Esophagus squamous epithelium (tissue), 5 donors: ENCODE measurements at places on chromosomes 6 and 20.
A peak's percentile ranks its signal among the peaks of the same experiment; 100 is the strongest.

GRCh38 chr20:25726357-25726756 is 29.7 kb upstream of the ZNF337 start:
- no peaks in the 10 kb centered on the region for H3K27me3 ChIP-seq
- no peaks in the 10 kb centered on the region for H3K4me1 ChIP-seq
- no peak overlapping the region for H3K27ac ChIP-seq
- no peak overlapping the region for H3K4me3 ChIP-seq
- H3K36me3 ChIP-seq: no peaks in the 10 kb centered on the region

DNA sequence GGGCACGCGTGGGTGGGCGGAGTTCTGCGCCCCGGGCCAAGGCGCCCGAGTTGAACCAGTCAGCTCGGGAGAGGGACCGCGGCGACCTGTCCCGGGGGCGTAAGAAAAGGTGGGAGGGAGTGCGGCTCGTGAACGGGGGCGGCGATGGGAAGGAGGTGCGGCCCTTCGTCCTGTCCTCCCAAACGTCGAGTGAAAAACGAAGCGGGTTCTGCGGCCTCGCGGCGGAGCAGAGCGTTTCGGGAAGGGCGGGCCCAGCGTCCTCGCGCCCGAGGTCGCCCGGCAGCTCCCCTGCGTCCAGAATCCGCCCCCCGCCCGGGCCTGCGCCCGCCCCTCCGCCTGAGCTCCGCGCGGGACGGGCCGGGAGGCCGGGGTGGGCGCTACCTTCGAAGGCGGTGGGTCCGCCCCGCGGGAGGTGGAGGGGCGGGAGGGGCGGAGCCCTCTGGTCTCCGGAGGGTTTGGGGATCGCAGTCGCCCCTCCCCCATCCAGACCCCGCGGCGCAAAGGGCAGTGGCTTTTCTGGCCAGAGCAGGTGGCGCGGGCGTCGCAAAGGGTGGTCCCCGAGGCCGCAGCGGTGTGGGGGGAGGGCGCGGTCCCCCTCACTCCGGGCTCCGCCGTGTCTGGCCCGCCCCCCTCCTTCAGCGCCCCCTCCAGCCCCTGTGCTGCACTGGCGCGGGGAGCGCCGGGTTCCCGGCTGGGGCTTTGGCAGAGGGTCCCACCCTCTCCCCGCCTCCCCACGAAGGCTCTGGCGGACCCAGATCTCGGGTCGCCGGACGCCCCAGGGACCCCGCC is 838 bp downstream of the STMN3 start:
- H3K4me3 ChIP-seq: peak overlapping the region; percentile 47
- DNase-seq: no peak
- peaks cover 25% of the 10 kb centered on the region for H3K4me1 ChIP-seq
- H3K36me3 ChIP-seq: no peaks in the 10 kb centered on the region
- no peak overlapping the region for H3K27ac ChIP-seq

DNA sequence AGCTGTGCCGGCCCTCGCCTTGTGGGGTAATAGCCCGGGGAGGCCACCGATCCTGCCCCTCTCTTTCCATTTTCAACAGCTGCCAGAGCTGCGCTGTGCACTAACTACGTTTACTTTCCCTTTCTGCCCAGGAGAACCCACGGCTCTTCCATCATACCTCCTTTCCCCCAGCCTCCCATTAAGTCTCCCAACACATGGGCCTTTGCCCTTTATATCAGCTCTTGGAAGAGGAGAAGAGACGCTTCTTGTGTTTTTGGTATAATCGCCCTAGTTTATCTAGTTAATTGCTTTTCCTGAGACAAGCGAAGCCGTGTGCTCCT is 637 bp downstream of the UBR2 start:
- H3K4me1 ChIP-seq: peaks cover 27% of the 10 kb centered on the region
- no peaks in the 10 kb centered on the region for H3K27me3 ChIP-seq
- no peak for DNase-seq
- H3K27ac ChIP-seq: peak overlapping the region; percentile 99
- peak overlapping the region; percentile 68 for H3K4me3 ChIP-seq
- peaks cover 5% of the 10 kb centered on the region for H3K36me3 ChIP-seq

GRCh38 chr6:136860043-136860442 is 37.7 kb downstream of the PEX7 start:
- DNase-seq: no peak
- no peak overlapping the region for H3K27ac ChIP-seq
- peaks cover 7% of the 10 kb centered on the region for H3K36me3 ChIP-seq
- H3K27me3 ChIP-seq: no peaks in the 10 kb centered on the region

DNA sequence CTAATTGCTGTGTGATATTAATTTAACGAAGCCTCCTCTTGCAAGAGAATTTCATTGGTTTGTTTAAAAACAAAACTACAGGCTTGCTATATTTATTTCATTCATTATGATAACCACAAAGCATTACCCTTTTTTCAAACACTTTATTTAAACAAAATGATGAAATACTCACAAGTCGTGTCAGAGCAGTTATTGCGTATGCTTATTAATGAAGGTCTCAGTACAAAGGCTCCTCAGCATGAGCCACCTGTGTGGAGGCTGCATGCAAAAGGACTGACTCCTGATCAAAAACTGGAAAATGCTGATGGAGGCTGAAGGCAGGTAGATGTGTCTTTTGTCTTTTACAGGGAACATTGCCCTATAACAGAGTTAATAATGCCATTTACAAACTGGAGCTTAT is 130.5 kb downstream of the CRYBG1 start:
- peaks cover 7% of the 10 kb centered on the region for H3K4me1 ChIP-seq
- no peak overlapping the region for H3K4me3 ChIP-seq
- DNase-seq: no peak
- no peaks in the 10 kb centered on the region for H3K27me3 ChIP-seq
- no peak overlapping the region for H3K27ac ChIP-seq

DNA sequence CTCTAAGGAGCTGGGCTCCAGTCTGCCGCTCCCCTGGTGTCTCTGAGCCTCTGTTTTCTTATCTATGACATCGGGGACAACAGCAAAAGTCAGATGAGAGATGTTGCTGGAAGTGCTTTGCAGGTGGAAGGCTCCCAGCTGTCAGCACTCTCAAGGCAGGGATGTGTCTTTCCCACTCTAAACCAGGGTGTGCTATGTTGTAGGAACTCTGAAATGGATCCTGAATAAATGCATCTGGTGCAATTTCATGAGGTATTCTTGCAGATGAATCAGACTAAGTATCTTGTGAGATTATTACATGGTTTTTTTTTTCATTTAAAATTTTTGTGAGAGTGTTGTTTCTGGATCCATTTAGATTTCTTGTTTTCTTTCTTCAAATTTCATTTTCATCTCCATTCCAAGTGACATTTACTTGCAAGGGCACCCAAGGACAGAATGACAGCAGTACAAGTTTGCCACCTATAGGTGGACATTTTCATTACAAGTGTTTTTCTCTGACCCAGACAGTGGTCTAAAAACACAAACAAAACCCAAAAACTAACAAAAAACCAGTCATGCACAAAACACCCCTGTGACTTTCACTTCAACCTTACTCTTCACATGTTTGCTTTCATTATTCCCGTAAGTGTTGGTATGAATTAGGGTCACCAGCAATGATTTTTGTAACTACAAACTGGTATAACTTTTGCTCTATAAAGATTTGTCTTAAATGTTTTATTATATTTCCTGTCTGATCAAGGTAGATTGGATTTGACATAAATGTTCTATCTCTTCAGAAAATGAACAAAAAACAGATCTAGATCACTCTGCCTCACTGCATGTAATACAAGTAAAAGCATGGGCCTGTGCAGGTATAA is 14.7 kb upstream of the SIM1 start:
- H3K4me3 ChIP-seq: no peak overlapping the region
- H3K27ac ChIP-seq: no peak overlapping the region
- no peaks in the 10 kb centered on the region for H3K4me1 ChIP-seq
- no peak for DNase-seq

DNA sequence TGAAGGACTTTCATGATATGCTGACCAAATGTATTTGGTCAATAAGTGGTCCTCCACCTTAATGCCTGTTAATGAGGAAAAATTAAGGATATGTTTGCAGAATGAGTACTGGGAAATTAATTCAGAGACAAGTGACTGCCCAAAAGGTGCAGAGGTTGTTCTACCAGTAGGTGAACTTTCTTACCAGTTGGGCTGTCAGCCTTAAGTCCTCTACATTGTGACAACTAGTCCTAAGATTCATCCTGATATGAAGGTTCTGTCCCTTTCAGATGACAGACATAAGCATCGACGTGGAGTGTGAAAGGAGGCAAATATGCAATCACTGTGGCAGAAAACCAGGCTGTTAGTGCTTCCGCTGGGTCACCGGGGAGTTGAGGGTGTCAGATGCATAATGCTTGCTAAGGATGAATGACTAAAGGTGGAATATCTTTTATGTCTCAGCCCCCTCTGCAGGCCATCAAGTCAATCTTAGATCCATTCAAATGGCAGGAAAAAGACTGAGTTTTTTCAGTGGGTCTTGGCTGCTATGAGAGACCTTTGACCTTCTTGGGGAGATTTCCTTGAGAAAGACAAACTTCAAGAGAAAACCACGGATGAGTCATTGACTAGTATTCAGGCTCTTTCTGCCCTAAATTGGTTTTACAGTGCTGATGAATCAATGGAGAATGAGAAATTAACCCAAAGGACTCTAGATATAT is 226.0 kb downstream of the TPBG start:
- no peaks in the 10 kb centered on the region for H3K36me3 ChIP-seq
- H3K4me1 ChIP-seq: no peaks in the 10 kb centered on the region
- no peak overlapping the region for H3K4me3 ChIP-seq
- H3K27me3 ChIP-seq: no peaks in the 10 kb centered on the region
- no peak overlapping the region for H3K27ac ChIP-seq
- no peak for DNase-seq

DNA sequence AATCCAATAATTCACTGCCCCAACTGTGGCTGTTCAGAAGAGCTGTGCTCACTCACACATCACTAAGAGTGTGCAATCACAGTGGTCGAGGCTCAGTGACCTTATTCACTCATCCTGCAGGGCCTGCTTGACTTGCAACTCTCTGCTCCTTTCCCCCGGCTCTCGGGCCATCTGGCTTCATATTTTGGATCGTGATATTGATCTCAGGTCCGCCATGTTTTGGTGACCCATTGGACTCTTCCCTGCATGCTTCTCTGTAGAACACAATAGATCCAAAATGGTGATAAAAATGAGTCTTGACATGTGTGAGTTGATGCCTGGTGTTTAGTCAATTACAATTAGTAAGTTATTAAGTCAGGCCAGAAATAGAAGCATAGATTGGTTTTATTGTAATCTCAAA is 313.9 kb upstream of the SOX4 start:
- H3K27ac ChIP-seq: no peak overlapping the region
- H3K36me3 ChIP-seq: no peaks in the 10 kb centered on the region
- no peaks in the 10 kb centered on the region for H3K4me1 ChIP-seq
